Stimulated activated CD4-positive, alpha-beta T cell treated with anti-CD3 and anti-CD28 coated beads, Interleukin-1b, Interleukin-23, amount 100 ng/mL, for 1 hour (primary cell): ENCODE measurements at places on chromosomes 12 and 14.
A peak's percentile ranks its signal among the peaks of the same experiment; 100 is the strongest.

DNA sequence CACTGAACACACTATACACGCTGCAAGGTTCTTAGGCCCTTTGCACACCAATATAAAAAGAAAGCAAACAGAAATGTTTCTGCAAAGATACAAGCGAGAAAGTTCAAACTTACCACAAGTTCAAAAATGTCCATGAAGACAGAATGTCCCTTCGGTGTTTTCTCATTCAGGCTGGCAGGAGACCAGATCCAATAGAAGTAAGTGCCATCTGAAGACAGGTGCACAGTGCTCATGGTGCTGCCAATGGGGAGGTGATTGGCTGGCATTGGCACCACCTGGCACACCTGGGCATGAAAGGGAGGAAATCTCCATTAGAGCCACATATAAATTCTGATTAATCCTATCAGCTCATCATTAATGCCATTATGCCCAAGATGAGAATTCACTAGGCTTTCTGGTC lies 76.3 kb downstream of the HECTD4 start:
- DNase-seq: no peak

DNA sequence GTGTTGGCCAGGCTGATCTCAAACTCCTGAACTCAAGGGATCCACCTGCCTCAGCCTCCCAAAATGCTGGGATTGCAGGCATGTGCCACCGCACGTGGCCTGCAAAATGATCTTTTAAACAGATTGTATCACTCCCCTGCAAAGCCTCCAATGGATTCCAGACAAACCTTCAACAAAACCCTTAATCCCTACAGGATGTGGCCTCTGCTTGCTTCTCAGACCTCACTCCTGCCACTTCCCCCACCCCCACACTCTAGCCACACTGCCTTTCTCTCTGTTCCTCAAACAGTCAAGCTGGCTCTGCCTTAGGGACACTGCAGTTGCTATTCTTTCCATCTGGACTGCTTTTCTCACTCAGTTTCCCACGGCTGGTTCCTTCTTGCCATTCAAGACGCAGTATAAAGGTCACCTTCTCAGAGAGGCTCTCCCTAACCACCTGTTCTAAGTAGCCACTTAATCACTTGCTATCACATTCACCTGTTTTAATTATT lies 47.3 kb upstream of the TMED10 start:
- DNase-seq: no peak

GRCh38 chr12:49698619-49699545 lies 8.3 kb downstream of the FMNL3 start:
- no peak for DNase-seq

DNA sequence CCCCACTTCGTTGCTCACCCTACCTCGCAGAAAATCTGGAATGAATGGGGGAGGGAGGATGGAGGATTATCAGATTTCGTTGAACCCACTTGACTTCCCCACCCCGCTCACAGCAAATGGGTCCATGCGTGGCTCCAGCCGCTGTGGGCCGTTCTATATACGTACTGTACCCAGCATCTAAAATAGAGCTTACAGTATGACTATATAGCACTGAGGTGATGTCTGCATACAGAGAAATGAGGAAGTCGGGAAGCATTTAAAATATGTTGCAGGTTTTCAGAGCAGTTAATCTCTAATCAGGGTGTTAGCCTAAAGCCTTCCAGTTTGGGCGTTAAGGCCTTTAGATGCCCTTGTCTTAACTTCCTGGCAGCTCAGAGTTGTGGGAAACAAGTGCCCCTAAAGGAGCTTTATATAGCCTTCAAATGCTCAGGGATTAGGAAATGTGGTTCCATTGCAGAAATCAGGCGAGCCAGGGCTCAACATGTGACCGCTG lies 1.4 kb downstream of the BICDL1 start:
- DNase-seq: no peak

DNA sequence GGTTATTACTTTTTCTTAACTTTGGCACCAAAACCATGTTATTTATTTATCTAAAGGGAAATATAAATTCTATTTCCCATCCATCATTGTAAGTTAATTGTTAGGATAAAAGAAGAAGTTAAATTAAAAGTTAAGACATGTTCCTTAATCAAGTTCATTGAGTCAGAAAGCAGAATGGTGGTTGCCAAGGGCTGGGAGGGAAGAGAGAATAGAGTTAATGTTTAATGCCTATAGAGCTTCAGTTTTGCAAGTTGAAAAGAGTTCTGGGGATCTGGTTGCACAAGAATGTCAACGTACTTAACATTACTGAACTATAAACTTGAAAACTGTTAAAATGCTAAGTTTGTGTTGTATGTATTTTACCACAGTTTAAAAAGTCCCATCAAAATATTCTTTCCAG lies 63.2 kb upstream of the NR2C1 start:
- no peak for DNase-seq

DNA sequence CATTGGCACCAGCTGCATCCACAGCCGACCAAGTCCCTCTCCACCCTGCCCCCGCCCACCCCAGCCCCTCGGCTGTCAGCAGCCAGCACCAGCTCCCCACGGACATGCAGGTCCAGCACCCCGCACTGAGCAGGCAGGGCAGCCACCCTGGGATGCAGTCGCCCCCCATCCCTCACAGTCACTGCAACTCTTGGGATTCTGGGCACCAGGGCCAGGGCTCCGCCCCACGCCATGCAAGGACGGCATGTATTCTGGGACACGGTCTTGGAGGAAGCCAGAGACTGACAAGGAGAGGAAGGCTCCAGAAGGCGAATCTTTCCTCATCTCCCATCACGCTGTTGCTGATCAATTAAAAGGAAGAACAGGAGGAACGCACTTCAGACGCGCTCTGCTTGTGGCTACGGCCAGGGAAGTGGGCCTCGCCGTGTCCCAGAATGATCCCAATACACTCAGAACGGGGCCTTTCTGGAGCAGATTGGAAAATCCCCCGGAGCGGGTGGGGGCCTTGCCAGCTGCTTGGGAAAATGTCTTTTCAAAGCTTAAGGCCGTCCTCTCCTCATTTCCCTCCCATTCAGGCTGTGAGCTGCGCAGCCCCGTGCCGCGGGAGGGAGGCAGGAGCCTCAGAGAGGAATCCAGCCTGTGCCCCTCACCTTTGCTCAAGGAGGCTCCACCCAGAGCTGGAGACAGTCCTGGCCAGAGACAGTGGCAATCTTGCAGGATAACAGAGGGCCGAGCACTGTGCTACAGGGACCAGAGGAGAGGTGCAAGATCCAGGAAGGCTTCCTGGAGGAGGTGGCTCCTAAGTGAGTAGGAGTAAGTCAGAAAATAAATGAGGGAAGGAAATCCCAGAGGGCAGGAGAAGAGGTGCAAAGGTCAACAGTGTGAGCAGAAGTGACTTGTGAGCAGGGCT lies 54.1 kb upstream of the DIO3 start:
- DNase-seq: no peak

DNA sequence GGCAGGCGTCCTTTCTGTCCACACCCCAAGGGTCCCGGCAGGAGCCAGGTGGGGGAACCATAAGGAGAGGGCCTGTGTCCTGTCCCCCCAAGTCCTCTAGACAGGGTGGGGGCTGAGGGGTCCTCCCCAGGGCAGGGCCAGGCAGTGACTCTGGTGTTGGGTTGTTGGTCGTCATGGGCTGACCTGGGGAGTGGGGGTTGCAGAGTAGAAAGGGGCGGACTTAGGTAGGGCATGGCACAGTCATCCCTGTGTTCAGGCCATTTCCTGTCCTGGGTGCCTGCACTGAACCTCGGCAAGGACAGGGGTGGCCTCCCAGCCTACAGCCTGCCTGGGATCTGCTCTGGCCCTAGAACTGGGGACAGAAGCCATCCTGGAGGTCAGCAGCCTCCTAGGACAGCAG lies 356.2 kb downstream of the TMEM121 start:
- no peak for DNase-seq

GRCh38 chr12:6424866-6425265 lies 19.9 kb upstream of the CD27 start:
- DNase-seq: no peak

GRCh38 chr12:80262771-80263170 lies 163.4 kb downstream of the OTOGL start:
- DNase-seq: no peak

DNA sequence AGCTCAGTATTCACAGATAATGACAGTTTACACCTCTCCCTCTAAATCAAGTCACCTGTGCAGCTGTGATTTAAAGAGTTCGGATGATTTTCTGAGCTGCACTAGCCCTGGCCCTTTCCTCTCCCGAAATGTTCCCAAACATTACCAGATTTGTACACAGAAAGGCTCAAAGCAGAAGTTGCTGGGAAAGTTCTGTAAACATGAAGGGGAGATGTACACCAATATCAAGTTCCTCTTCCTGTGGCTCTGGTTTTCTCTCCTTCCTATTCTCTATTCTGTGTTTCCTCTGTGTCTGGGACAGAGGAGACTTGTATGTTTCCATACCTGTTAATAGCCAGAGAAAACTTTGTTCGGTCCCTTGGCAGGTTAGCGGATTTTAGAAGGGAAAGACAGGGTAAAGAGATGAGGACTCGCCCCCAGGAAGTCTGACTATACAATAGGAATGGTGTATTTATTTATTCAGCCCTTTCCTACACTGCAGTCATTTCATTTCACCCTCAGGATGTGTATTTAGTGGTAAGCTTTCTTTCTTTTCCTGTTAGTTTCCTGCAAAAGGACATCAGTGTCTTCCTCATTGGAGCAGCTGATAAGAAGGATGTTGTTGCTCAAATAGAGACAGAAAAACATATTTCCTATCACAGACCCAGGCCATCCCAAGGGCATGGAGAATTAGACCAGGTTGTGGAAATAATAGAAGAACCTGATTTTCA lies 7.6 kb upstream of the NUMB start:
- DNase-seq: no peak

GRCh38 chr14:68660495-68660894 lies 132.4 kb downstream of the ZFP36L1 start:
- no peak for DNase-seq

GRCh38 chr14:32578181-32578580 lies 249.1 kb downstream of the AKAP6 start:
- DNase-seq: no peak

GRCh38 chr12:13170892-13171490 lies 25.5 kb upstream of the EMP1 start:
- DNase-seq: no peak

GRCh38 chr12:91877022-91877421 lies 268.6 kb downstream of the BTG1 start:
- peak; percentile 72 for DNase-seq

DNA sequence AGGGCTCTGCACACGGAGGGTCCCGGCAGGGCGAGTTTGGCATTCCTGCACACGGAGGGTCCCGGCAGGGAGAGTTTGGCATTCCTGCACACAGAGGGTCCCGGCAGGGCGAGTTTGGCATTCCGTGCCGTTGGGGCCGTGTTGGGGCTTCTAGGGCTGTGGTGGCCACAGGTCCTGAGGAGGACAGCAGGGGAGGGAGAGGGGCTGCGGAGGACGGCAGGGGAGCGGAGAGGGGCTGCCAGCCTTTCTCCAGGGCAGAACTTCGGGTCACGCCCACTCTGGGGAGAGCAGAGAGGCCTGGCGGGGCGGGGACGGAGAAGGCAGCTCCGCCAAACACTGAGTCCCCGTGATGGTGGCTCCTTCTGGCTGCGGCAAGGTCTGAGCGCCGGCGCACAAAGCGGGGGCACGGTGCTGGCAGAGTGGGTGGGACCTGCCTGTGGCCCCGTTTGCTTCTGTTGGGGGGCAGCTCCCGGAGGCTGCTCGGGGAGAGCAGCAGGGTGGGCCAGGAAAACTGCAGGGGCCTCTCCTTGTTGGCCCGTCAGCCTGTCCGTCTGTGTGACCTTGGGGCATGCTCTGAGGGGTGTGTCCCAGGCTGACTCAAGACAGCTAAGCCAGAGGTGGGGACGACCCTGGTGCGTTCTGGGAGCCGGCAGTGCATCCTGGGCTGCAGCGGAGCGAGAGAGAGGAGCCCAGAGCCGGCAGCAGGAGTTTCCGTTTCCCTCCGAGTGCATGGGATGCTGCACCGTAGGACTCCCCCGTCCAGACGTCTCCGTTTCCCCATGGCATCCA lies 60.2 kb downstream of the LRCOL1 start:
- DNase-seq: no peak

- DNase-seq: no peak
These were observed 350.7 kb downstream of the C12orf50 start for GRCh38 chr12:87678453-87678852.

DNA sequence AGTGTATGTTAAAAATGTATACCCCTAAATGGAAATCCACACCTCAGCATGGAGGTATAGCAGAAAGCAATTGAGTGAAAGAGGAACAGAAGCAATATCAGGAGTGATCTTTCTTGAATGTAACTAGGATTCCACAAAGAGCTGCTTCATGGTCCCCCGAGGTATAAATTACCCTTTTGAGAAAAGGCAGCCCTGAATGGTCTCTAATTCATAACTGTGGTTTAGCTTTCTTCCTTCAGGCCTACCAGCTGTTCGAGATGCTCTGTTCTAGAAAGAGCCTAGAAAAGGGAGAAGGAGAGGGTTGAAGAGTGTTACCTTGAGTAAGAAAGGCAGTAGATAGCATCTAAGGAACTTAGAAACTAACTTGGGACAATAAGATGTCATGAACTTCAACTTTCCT lies 42.9 kb upstream of the CSRNP2 start:
- DNase-seq: no peak

DNA sequence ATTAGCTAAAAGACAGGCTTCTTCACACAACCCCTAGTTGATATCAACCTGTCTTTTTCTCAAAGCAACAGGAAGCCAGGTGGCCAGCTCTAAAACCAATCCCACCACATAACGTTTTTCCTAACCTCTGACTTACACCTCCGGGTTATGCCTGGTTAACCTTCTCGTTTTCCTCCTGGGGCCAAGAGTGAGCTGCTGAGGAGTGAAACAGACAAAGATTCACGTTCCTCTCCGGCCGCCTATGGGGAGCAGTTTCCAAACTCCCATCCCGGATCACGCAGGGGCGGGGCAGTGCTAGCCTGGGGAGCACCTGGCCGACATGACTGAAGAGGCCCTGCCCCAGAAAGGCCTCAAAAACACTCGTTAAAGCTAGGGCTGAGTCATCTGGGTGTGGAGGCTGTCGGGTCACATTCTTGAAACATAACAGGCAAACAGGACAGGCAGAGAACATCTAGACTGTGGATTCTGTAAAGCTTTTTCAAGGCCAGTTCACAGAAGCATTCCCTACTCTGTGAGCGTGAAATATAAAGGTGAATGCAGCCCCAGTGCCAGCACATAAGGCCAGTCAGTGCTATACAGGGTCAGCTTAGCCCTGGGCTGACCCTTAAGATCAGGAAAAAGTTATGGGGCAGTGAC lies 25.9 kb upstream of the LGALS3 start:
- no peak for DNase-seq
